Naive thymus-derived CD8-positive, alpha-beta T cell (primary cell): ENCODE measurements at places on chromosomes 2 and 18. TPM values are rescaled to one million over a fixed set of nuclear protein-coding genes. Genes with fewer than 3 reads are reported as not detected.

Gene CCDC142
- 67.4 TPM for total RNA-seq

Gene IL36RN
- total RNA-seq = not detected

Gene LRRTM4
- total RNA-seq = not detected

Gene PRSS56
- not detected for total RNA-seq

Gene EGR4
- total RNA-seq = not detected

DNA sequence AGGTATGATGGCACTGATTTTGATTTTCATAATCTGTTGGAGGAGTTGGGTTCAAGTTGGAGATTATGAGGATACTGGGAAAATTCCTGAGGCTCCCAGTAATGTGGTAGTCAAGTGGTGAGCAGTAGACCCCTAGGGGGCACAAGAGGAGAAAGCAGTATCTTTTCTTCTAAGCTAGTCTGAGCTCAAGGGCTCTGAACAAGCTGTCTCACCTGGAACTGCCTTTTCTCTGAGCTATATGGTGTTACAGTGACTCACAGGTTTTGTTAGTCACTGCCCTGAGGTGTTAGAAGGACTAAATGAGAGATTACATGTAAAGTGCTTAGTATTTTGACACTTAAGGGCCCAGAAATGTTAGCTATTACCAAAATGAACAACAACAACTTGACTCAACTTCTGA lies 42.2 kb downstream of the CD302 start:
- H3K4me3 ChIP-seq = no peak overlapping the region
- no peaks in the 10 kb centered on the region for H3K27me3 ChIP-seq
- peaks cover 43% of the 10 kb centered on the region for H3K36me3 ChIP-seq
- no peak overlapping the region for H3K27ac ChIP-seq
- DNase-seq = no peak
- H3K4me1 ChIP-seq = peaks cover 11% of the 10 kb centered on the region

DNA sequence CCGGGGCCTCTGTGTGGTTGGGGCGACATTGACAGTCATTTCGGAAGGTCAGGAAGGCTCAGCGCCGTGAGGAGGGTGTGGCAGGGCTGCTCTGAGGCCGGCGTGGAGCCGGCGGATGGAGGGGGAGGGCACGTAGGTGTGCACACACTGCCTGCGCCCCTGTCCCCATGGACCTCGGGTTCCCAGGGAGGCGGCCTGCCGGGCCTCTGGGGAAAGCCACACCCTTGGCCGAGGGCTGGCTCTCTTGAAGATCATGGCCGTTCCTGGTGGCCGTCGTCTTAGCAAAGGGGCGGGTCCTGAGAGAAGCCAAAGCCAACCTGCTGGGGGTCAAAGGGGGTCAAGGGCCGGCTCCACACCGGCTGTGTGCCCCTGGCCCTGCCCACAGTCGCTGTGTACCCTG lies 11.9 kb downstream of the GPC1 start:
- no peaks in the 10 kb centered on the region for H3K36me3 ChIP-seq
- peaks cover 66% of the 10 kb centered on the region for H3K27me3 ChIP-seq
- peaks cover 7% of the 10 kb centered on the region for H3K4me1 ChIP-seq
- H3K4me3 ChIP-seq = no peak overlapping the region
- no peak overlapping the region for H3K27ac ChIP-seq

DNA sequence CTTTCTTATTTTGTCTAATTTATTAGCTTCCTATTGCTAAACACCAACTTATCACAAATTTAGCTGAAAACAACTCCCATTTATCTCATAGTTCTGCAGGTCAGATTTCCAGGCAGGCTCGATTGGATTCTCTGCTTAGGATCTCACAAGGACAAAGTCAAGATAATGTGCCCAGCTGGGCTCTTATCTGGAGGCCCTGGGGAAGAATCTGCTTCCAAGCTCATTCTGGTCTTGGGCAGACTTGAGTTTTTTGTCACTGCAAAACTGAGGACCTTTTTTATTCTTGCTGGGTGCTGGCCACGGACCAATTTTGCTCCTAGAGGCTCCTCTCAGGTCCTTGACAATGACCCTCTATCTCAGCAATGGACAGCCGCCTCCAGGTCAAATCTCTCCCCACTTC lies 215.5 kb downstream of the TRIB2 start:
- DNase-seq = no peak
- H3K36me3 ChIP-seq = no peaks in the 10 kb centered on the region
- no peak overlapping the region for H3K27ac ChIP-seq
- H3K4me3 ChIP-seq = no peak overlapping the region

DNA sequence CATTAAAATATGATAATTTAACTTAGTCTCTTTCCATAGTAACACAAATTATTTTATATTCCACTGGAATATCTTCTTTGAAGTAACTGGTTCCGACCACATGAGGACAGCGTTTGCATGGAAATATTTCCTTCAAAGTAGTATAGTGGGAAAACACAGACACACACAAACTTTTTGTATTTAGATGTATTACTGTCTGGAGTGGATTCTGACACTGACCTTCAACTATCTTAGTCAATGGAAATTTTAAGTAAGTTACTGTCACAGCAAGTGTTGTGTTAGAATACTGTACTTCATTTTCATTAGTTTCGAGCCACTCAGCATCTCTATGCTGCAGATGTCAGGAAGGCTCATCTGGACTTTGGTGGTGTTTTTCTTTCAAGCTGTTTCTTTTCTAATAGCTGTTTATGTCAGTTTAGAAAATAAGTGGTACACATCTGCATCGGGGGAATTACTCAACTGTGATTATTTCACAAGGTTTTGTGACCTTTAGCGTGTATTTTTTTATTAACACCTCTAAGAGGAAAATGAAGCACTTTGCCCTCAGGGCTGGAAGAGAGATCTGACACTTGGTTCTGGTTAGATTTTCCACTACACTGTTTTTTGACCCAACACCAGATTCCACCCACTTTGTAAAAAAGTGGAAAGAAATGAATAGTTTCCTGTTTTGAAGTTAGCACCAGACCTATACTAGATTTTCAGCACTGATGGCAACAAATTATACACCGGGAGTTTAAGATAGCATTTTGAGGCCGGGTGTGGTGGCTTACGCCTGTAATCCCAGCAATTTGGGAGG lies 18.9 kb upstream of the THOC1 start:
- H3K4me1 ChIP-seq = no peaks in the 10 kb centered on the region
- H3K36me3 ChIP-seq = no peaks in the 10 kb centered on the region
- no peak for DNase-seq
- peaks cover 16% of the 10 kb centered on the region for H3K27me3 ChIP-seq
- H3K27ac ChIP-seq = no peak overlapping the region

- H3K36me3 ChIP-seq = no peaks in the 10 kb centered on the region
- peaks cover 3% of the 10 kb centered on the region for H3K27me3 ChIP-seq
- H3K27ac ChIP-seq = no peak overlapping the region
- H3K4me1 ChIP-seq = no peaks in the 10 kb centered on the region
Observed at GRCh38 chr2:227655454-227655853, 11.2 kb upstream of the SCYGR5 start.
